Midbrain (tissue), 1 donor: ENCODE measurements at places on chromosomes 12 and 14.

GRCh38 chr14:98008381-98009113 is 1211.4 kb downstream of the VRK1 start:
- DNase-seq, result no peak

DNA sequence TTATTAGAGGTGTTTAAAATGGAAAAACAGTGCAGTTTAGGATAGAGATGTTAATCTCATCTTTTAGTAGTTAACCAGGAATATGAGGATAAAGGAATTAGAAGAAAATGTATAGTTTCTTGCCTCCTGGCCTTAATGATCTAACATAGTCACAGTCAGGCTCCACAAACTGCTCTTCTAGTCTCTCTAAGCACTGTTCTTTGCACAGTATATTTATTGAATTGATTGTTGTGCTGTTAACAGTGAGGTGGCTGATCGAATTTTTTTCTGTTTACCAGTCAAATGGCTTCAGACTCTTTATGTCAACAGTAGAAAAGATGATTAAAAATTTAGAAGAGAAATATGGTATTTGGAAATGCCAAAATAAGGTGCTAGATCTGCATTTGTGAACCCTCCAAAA is 37.8 kb downstream of the ATF7IP start:
- no peak for DNase-seq

GRCh38 chr12:124397399-124397679 is 102.4 kb downstream of the RFLNA start:
- DNase-seq, result no peak

- DNase-seq, result no peak
Measured at GRCh38 chr12:15234011-15234410, 12.8 kb upstream of the RERG start.

GRCh38 chr12:15700595-15700994 is 88.6 kb downstream of the EPS8 start:
- DNase-seq, result no peak

- DNase-seq, result no peak
Measured at GRCh38 chr12:66803930-66804329, 125.1 kb upstream of the GRIP1 start.

DNA sequence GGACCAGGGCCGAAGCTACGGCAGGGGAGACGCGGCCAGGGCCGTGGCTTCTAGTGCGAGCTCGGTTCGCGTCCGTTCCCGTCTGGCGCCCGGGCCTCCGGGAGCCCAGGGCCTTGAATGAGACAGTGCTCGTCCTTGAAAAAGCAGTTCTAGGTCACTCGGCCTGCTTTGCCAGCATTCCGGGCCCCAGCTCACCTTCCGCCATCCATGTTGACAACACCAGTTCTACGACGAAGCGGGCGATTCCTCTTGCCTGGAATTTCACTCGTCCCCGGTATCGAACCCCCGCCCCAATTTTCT is 4.5 kb downstream of the OR10AD1 start:
- DNase-seq, result peak; percentile 52

DNA sequence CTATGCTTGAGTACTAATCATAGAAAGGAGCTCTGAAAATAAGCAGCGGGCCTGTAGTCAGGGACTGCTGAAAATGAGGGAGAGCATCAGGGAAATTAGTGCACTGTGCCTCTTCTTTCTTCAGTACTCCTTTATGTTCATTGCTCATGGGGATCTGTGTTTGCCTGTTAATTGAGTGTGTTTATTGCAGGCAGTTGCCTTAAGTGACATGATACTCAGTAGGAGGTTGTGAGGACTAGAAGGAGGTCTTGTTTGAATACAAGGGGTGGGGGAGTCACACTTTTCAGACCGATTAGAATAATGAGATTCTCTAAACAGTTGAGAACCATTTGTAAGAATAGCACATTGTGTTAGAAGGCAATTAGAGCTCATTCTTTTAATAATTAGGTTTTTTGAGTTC is 102.6 kb upstream of the SLCO1C1 start:
- no peak for DNase-seq

DNA sequence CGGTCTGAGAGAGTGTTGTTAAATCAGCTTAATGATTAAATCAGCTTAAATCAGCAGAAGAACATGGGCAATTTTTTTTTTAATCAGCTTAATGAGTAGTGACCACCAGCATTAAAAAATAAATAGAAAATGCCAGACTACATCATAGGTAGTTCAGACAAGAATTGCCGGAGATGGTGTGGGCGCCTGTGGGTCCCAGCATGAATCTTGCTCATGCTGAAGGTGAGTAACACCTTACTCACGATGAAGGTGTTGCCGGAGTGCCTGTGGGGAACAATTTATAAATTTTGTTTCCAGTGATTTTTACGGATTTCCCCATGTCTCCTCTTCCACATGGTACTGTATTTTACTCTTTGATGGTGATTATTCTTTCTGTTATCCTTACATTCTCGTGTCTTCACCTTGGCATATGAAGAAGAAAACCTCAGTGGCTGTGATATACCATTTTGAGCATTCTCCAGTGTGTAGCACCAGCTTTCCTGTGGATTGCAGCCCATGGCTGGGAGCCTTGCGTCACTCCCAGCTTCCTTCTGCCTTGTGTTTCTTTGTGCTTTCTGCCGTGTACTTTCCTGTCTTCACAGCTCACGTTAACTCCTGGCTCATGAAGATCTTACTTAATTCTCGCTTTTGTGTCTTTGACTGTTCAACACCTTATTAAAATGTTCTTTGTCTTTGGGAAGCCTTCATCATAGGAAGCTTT is 4.7 kb downstream of the TDRD9 start:
- no peak for DNase-seq
